ENCODE measurements at places on chromosomes 1 and 21. TPM values are rescaled to one million over a fixed set of nuclear protein-coding genes. Genes with fewer than 3 reads are reported as not detected.

The LAPTM5 gene
- not detected for total RNA-seq

The GREM2 gene
- total RNA-seq: 5.0 TPM

DNA sequence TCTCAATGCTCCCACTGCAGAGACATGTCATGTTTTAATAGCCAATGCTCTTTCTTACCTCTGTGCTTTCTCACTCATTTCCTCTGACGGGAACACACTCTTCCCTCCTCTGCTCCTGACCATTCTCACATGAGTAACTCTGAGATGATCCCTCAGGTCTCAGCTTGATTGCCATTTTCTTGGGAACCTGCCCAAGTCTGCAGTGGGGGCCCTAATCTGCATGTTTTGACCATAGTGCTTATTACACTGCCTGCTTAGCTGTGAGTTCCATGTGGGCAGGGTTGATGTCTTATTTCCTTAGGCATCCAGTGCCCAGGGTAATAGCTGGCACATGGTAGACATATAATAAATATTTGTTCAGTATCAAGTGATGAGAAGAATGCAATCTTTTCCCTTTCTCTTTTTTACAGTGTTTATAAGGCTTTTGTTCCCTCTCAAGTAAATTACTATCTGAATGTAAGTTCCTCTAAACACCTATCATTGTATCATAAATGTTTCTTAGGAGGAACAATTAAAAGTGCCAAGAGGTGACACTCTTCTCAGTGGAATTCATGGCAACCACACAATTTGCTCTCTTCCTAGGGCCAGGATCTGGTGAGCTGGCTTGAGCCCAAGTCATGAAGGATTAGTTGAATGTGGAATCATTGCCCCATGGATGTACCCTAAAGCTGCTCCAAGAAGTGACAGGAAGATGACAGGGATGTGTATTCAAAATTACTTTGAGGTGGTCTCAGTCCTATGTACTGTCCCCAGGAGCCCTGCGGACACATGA, 485.4 kb upstream of the USP24 start:
- peak; percentile 77 for DNase-seq

DNA sequence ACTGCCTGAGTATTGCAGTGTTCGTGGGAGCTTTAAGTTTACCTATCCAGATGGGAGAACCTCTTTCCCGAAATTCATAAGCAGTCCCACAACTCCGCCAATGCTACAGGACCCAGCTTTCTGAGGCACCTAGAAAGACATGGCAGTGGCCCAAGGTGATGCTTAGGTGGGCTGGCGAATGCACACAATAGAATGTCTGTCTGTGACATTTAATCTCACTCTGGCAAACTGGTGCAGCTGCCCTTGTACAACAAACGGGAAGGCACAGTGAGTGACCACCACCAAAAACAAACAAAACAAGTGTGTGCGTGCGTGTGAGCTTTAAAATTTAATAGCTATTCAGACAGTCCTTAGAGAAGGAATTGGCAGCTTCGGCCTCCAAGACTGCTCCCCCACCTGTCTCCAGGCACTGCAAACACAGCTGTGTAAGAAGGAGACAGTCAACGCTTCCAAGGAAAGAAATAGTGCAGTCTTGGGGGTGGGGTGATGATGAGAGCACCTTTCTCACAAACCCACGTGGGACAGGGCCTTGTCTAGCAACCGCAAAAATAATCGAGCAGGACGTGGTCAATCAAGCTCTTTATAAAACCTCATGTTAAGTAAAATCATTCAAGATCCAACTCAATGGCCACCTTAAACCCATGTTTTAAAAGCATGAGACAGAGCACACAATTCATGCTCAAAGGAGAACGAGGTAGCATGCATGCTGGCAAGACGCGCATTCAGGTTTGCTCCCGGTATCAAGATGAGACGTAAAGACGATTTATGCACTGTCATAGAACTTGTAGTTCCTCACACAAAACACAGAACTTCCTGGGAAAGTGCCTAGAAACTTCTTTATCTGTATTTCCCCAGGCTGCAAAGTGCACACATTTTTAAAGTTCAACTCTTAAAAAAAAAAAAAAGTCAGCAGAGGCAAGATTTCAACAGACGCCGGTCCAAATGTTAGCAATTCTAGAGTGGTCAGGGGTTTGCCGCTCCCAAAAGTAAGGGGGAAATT, 84.1 kb downstream of the TM2D1 start:
- no peak for DNase-seq

DNA sequence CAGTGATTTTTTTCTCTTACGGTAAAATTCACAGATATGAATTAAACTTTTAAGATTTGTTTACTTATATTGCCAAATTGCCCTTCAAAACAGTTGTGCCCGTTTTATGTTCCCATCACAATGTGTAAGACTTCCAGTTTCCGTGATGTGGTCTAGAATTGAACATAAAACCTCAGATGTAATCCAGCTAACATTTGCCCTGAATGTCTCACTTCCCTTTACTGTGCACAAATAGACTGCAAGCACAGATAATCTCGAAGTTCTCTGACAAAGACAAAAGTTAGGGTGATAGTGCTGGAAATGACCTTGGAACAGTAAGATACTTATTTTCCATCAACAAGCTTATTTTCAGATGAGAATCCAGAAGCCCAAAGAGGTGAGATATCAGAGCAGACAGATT, 177.5 kb downstream of the ZZZ3 start:
- DNase-seq: peak; percentile 12

- no peak for DNase-seq
These were observed 10.3 kb downstream of the SH3GLB1 start for GRCh38 chr1:86714561-86715244.

GRCh38 chr1:68745011-68745410, 248.1 kb upstream of the DEPDC1 start:
- DNase-seq: no peak

DNA sequence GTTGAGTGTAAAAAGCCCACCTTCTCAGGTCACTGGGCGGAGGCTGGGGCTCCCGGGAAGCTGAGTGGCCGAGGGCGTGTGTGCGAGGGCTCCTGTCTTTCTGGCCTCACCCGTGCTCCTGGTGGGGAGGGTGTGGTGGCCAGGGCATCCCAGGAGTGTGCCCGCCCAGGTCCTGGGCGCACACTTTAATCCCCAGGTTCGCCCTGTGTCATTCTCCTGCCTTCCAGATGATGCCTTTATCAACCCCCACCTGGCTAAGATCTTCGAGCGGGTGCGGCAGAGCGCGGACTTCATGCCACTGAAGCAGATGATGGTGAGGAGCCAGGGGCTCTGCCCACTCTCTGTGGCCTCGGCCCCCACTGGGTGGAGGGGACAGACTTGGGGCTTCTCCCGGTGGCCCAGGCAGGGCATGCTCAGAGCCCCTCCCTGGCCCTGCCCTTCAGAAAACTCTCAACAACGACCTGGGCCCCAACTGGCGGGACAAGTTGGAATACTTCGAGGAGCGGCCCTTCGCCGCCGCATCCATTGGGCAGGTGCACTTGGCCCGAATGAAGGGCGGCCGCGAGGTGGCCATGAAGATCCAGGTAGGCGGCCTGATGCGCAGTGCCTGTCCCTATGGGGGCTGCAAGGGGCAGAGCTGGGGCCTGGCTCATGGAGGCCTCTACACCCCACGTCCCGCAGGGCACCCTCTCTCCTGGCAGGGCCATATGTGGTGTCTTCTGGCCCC, 42.5 kb downstream of the COQ8A start:
- no peak for DNase-seq

DNA sequence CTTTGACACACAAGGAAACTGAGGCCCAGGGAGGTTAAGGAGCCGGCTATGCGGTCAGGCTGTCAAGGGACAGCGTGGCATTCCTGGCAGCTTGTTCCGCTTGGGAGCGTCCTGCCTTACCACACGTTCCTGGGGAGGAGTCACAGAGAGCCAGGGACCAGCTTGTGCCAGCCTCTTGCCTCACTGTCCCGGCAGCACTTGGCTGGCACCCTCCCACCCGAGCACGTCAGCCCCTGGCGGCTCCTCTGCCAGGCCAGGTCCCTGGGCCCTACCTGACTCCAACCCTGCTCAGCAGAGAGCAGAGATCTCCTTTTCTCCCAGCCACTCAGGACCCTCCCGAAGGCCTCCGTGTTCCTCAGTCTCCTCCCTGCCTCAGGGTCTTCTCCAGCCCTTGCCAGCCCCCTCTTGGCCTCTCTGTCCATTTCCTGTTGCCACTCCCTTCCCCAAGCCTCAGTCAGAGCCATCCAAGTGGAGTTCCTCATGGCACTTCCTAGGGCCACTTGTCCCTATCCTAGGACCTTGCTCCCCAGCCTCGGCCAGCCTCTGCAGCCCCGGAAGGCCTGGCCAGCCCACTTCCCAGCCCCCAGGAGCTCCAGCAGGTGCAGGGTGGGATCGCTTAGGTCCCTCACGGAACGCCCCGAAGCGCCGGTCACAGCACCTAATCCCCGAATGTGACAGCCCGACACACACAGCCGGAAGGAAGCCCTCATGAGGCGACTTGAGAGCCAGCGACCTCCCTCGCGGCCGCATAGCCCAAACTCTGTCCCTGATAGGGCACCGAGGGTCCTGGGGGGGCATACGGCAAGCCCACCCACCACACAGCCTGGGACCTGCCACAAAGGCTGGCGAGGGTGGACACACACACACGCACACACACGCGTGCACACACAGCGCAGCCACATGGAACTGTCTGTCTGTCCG, 130.3 kb downstream of the CASZ1 start:
- no peak for DNase-seq

DNA sequence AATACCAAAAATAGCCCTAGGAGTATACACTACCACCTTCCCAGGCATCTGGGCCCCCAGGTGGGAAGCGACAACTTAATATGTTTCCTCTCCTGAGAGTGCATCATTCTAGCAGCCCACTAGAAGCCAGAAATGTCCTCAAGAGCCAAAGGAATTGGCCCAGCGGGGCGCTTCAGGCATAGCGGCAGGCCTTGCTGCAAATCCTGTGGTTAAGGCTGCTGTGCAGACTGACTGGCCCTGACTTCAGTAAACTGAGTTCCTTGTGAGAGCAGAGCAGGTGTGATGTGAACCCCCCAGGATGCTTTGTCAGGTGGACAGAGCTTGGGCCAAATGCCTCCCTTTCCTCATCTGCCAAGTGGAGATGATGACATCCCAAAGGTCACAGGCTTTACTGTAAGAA, 29.7 kb upstream of the LDLRAP1 start:
- DNase-seq: no peak

Data from IMR-90 (cell line).